ENCODE measurements at places on chromosomes 11 and 22.

- DNase-seq = peak; percentile 72
Measured at GRCh38 chr11:74388678-74389327, 9.4 kb downstream of the PGM2L1 start.

GRCh38 chr11:78039919-78040671 lies 17.0 kb upstream of the KCTD14 start:
- no peak for DNase-seq

GRCh38 chr11:21909145-21909544 lies 283.7 kb upstream of the ANO5 start:
- DNase-seq = no peak

- no peak for DNase-seq
Measured at GRCh38 chr11:86680716-86681482, 8.5 kb upstream of the ME3 start.

- peak; percentile 26 for DNase-seq
Measured at GRCh38 chr22:30605449-30606110, 1.4 kb upstream of the TCN2 start.

- DNase-seq = no peak
Measured at GRCh38 chr22:31284281-31285155, 7.8 kb downstream of the PIK3IP1 start.

DNA sequence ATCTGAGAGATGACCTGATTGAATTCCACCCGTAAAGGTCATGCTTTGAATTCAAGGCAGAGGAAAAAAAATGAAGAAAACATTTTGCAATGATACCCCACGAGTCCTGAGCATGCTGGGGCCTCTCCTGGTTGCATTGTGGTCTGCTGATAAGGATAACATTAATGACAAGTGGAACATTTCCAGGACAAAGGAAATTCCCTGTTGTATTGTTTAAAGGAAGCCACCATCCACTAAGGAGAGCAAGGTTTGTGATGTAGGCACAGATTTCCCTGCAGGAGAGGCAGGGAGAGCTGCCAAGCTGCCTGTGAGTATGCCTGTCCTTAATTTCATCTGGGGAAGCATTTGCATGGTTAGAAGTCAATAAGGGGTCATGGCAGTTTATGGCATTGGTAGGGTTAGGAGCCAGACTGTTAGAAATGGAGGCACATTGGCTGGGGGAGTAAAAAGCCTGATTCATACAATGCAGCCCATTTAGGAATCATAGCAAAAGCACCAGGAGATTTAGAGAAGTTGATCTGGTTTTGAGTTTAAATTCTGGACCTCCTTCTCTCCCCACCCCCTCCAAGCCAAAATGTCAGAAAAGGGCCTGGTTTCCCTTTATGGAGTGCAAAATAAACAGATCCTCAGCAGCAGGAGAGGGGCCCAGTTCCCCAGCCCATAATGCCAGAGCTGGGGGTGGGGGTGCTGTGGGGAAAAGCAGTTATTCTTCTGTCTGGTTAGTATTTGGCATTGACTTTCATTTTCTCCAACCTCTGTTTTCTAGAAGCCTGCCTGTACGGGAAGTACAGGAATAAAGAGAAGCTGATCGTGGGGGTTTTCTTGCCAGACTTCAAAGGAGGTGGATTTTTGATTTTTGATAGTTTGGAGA lies 22.1 kb downstream of the FLI1 start:
- no peak for DNase-seq

All from activated CD4-positive, alpha-beta T cell treated with anti-CD3 and anti-CD28 coated beads for 24 hours (primary cell).